ENCODE measurements at places on chromosomes 3 and 15.

DNA sequence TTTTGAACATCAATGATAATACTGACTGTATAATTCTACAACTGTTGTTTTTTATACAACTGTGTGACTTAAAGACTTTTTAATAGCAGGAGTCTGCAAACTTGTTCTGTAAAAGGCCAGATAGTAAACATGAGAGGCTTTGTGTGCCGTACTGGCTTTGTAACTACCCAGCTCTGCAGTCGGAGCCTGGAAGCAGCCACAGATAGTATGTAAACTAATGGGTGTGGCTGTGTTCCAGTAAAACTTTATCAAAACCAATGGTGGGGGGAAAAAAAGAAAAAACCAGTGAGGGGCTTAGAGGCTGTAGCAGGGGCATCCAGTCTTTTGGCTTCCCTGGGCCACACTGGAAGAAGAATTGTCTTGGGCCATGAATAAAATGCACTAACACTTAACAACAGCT is 11.9 kb downstream of the ASB7 start:
- DNase-seq = no peak

DNA sequence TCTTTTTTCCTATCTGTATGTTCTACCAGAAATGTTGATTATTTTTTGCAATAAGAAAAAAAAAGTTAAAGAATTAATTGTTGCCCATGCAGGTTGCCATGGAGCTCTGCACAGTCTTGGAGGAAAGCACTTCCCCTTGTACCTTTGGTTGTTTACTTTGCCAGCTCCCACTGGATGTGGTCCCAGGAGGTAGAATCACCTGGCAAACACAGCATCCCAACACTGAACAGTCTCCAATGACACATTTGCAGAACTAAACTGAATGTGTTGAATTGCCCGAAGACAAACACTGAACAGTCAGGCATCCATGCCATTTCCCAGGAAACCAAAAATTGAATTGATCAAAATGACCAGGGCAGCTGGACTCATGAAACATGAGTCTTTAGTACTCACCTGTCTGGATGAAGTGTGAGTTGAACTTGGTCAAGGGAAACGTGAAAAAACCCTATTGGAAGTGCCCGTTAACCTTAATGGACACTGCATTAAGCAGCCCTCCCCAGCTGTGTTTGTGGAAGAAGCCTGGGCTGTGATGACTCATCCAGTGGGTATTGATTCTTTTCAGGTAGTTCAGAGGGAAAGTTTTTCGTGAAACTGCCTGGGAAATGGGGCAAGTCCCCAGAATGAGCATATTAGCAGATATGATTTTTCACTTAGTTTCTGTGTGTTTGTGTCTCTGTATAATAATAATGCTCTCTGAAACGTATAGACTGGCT is 284.7 kb upstream of the STT3B start:
- DNase-seq = no peak

GRCh38 chr3:141231952-141232823 is 563 bp downstream of the PXYLP1 start:
- no peak for DNase-seq

DNA sequence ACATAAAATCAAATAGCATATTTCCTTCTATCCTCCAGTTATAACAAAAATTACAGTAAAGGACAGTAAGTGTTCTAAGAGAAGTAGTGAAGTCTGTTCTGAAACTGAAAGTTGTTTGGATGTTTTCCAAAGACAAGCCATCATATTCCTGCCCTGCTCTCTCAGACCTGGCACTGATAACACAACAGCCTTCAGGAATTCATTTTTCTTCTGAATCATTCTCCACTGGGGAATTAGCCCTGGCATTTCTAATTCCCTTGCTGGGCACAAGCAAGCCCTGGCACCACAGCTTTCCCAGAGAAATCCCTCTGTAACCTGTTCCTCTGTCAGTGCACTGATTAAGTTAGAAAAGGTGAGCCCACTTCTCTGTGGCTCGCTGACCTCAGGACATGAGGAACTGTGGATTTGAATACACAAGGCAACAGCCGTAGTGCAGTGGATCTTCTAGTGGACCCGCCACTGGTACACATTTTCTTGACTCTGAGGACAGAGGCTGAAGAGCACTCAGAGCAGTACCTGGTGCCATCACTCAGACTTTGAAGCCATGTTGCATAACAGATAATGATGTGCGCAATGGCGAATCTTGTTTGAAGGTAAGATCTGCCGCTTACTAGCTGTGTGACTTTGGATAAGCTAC is 61.6 kb downstream of the WWTR1 start:
- no peak for DNase-seq

GRCh38 chr3:17420668-17421067 is 321.8 kb downstream of the TBC1D5 start:
- no peak for DNase-seq

GRCh38 chr15:58015565-58015964 is 49.9 kb downstream of the ALDH1A2 start:
- DNase-seq = no peak

- no peak for DNase-seq
Measured at GRCh38 chr3:37739579-37740290, 121.9 kb upstream of the CTDSPL start.
